HEK293T (cell line): ENCODE measurements at places on chromosomes 2 and 18.

DNA sequence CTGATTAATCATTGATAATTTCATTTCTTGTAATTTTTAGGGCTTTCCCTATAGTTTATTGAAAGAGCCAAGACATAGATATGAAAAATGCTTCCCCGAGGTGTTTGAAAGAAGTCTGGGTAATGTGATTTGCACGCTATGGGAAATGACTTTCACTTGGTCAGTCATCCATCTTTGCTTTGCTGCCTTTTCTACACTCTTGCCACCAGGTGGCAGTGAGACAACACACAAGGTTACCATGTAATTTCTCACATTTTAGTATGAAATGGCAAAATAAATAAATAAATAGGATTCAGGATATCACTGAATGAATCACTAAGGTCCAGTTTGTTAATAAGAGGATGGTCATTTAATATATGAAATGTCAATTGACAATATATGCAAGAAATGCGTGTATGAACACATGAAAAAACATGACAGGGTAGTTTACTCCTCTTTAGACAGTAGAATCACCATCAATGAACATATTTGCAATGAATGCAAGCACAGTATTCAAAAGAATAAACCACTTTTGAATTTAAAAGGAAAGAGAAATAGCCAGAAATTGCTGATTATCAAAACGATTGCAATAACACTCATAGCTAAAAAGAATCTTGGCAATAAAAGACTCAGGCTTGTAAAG is 52.2 kb upstream of the KCNH7 start:
- DNase-seq: peak; percentile 44

DNA sequence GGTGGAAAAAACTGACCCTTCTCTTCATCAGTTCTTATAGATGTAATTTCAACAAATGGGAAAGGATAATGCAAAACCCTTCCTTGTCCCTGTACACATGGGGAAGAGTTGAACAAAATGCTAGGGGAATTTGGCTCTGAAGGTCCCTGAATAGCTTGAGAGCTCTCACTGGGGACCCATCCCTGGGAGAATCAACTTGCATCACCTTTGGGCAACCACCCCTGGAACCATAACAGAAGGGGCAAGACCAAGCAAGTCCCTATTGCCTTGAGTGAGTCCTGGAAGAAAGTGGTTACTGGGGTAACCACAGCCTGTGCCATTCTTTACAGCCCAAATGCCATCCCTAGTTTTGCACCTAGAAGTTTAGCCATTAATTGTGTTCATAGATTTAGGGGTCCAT is 52.2 kb upstream of the B3GNT2 start:
- DNase-seq: no peak

DNA sequence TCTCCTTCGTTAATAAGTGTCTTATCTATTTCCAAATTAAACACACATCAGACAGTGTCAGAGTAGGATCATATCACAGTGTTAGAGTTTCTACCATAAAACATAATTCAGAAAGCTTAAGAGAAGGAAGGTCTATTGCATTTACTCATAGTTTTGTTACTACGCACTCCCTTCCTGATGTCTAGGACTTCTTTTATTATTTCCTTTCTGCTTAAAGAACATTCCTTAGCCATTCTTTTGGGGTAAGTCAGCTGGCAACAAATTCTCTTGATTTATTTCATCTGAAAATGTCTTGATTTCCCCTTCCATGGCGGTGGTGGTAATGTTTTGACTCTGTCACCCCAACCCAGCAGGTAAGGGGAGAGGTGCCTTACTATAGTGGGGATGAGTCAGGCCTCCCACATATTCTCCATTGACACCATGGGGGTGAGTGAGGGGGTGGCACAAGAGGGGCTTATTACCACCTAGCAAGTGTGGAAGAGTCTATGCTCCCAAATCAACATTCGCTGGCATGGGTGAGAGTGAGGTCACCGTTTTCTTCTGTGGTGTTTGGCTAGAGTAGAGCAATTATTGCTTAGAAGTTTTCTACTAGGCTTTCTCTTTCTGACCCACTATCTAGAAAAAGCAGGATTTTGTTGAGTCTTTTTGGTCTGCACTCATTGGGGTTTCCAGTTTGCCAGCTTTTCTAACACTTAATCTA is 29.9 kb downstream of the ABCB11 start:
- no peak for DNase-seq

- DNase-seq: no peak
These were observed 32.9 kb downstream of the KCNE4 start for GRCh38 chr2:223084873-223085272.

GRCh38 chr2:143786026-143786765 is 657.0 kb downstream of the ARHGAP15 start:
- DNase-seq: no peak

DNA sequence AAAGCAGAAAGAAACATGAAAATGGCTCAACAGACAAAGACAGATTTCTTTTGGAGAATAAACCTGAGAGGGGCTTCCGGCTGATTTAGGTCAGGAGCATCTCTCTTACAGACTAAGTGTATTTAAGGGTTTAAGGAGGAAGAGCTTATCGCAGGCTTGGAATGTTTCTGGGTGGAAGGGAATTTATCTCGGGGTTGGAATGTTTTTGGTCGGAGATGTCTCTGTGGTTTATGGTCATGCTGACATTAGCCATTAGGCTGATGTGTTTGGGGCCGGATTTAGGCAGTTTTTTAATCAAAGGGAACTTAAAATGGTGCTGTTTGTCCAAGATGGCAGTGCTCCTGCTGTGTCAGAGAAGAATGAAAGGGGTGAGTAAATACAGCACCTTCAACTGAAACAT is 14.4 kb upstream of the PSMA8 start:
- no peak for DNase-seq

DNA sequence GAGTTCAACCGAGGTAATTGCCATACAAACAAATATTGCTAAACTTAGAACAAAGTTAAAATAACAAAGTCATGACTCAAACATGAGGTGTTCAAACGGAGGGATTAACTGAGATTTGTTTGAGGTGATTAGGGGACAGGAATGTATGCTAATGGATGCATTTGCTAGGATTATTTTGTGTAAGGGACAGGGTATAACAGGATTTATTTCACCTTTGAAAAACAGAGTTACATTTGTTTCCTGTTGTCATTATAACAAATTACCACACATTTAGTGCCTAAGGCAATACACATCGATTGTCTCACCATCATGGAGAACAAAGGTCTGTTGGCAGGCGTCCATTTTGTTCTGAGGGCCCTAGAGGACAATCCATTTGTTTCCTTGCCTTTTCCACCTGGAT is 304.3 kb upstream of the CNTNAP5 start:
- DNase-seq: no peak

DNA sequence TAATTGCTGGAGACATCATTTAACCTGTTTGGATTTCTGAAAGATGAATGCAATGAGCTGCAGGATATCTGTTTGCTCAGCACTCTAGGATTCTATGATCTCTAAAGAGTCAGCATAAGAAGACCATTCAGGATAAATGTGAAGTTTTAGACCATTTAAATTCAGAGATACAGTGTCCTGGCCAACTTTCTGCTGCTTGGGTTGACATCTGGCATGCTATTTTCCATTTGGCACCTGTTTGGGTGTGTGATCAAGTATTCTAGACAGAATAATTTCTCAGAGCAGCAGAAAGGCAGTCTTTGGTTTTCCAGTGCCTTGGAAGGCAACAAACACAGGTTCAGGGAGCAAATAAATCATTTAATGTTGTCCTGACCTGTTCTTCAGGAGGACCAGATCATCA is 144.8 kb upstream of the NDUFV2 start:
- no peak for DNase-seq

GRCh38 chr2:238843476-238843875 is 4.4 kb upstream of the TWIST2 start:
- no peak for DNase-seq

- no peak for DNase-seq
These were observed 549.8 kb upstream of the NRXN1 start for GRCh38 chr2:51581636-51582267.

GRCh38 chr2:126616606-126617069 is 39.3 kb upstream of the GYPC start:
- DNase-seq: no peak

DNA sequence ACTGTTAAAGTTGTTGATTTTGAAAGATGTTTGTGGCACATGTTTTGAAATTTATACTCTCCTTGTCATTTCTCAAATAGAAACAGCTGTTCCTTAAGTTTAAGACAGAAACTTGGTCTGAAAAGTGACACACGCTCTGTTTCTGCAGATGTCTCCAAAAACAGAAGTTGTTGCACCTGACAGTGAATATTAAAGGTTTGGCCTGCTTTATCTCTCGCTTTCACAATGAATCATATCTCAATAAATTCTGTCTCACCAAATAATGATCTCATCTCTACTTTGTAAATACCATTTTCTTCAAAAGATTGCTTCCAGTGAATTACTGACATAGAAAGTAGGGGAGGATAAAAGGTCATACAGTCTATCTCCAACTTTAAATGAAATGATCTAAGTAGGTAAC is 294.9 kb upstream of the SYT4 start:
- no peak for DNase-seq

DNA sequence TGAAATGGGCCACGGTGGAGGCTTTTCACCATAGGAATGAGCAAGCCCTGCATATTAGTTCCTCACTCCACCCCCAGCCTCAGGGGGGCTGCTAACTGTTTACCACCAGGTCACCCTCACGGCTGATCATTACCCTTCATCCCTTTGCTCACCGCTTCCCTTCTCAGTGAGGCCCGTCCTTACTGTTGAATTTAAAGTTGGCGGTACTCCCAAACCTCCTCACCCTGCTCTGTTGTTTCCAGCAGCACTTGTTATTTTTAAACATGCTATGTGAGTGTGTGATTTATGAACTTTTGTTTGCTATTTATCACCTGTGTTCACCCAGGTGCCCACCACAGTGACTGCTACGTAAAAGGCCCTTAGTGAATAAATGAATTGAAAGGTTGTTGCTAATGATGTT is 243.6 kb downstream of the ZNF407 start:
- DNase-seq: no peak

DNA sequence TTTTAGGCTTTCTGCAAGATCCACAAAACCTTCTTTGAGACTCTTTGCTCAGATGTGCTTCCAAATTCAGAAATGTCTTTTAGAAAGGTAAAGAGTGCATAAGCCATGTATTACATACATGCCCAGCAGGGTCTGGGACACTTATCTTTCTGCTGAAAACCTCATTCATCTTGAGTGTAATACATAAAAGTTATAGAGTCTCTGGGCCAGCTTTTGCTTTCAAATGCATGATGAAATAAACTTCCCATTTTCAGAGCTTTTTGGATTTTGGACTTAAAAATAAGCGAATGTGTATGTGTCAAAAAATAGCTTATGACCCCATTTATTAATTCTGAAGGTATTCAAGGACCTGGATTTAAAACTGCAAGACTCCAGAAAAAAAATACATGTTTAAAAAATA is 8.0 kb downstream of the CYRIA start:
- no peak for DNase-seq

DNA sequence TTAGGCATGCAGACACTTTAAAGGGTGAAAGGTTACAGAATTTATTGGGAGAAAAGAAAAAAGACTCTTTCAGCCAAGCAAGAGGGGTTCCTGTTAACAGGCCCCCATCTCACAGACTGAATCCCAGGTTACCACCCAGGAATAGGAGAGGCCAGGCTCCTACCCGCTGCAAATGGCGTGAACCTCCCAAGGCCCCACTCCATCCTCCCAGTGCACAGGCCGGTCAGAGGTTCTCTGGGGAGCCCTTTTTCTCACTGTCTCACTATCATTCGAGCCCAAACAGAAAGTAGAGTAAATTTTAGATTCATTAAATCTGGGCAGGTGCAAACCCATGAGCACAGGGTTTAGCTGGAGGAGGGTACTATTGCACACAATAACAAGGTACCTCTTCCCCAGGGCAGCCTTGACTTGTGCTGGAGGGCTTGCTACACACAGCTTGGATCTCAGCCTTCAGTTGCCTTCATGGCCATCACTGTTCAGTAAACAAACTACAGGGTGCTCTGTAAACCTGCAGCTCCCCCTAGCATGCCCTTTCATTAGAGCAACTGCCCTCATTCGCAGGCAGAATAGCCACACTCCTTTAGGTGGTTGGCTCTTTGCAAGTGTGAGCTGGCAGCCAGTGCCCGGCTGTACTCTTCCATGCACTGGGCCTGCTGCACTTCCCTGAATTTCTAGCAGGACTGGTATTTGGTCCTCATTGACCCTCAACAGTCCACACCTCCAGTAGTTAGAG is 7.3 kb upstream of the PLEK start:
- DNase-seq: peak; percentile 54

GRCh38 chr18:44678725-44679055 is 2.0 kb upstream of the SETBP1 start:
- DNase-seq: no peak

DNA sequence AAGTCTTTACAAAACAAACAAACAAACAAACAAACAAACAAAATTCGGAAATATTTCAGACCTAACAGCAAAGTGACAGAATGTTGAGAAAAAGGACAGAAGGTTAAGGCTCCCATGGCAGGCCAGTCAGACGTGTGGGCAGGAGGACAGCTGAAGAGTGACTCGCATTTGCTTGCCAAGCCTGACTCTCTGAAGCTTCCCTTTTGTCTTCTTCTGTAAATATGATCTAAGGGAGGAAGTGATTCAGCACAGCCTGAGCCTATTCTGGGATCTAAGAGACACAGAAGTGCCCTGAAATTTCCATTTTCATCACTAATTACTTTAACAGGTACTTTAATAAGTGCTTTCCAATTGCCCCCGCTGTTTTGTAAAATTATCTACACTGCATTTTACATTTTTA is 134.0 kb upstream of the LYPD1 start:
- no peak for DNase-seq

DNA sequence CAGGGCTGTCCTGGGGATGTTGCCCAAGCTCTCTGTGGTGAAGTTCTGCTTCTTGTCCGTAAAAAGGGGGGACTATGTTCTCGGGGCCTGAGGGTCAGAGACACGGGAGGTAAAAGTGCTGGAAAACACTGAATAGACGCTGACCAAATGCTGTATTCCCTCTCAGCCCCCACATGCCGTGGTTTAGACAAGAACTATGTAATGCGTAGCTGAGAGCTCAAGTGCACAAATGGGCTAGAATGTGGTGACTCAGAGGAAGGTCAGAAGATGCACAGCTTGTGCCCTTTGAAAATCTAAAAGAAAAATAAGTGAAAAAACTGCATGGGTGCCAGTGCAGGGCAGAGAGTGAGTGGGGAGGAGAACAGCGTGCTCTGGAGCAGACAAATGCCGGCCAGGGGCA is 80.3 kb upstream of the MAP4K4 start:
- no peak for DNase-seq

DNA sequence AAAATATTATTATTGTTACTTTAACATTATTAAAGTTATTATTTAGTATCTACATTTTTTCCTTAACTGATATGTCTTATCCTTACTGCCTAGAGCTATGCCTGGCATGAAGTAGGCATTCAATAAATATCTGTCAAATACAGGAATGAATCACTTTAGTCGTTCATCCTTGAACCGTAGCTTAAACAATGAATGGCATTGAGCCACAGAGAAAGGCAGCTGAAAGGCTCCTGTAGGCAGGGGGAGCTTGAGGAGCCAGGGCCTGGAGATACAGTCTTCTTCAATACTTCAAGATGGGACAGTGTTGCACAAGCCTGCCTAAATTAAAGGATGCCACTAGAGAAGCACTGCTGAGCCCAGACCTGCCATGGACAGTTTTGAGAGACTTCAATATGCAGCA is 22.5 kb downstream of the CYRIA start:
- DNase-seq: no peak

- no peak for DNase-seq
These were observed 74.0 kb downstream of the AFF3 start for GRCh38 chr2:100068395-100068794.
